Calu3 (cell line): ENCODE measurements at places on chromosomes 4 and X. TPM values are rescaled to one million over a fixed set of nuclear protein-coding genes. Genes with fewer than 3 reads are reported as not detected.

The PRDM5 gene
- 8.3 and 8.7 TPM in 2 replicates for total RNA-seq

The F8A1 gene
- total RNA-seq, result 20.8 and 24.4 TPM in 2 replicates

DNA sequence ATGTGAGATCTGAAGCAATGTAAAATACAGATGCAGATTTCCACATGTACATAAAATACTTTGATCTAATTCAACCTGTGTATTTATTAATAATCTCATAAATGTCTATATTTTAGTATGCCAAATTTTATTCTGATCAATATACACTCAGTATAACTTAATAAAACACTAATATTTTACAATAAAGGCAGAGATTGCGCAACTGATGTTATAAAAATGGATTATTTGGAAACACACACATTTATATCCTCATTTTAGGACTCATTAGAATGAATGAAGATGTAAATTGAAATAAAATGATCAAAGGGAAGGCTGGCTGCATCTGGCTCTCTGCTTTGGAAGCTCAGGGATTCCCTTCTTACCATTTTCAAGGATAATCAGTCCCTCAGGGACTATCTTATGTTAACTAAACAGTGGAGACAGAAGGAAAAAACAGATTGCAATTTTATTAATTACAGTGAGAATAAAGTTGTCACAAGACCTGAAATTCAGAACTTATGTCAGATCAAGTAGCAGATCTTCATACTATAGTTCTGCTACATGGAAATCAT, 900.9 kb upstream of the EPHA5 start:
- no peak for DNase-seq

GRCh38 chr4:152188801-152189200, 347.1 kb downstream of the FBXW7 start:
- DNase-seq, result no peak

DNA sequence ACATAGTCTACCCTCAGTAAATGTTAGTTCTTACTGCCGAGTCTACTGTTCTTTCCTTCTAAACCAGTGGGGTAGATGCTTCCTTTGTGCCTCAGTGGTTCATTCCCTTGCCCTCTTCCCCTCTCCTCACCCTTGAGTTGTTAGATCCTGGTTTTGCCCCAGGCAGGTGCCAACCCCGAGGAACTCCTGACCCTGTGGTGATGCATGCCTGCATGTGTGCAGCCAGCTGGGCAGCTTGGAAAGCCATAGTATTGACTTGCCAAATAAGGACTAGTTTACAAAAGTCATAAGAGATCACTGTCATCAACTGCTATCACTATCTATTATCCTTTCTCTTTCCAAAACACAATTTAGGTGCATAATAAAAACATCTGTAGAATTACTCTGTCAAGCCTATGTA, 50.9 kb downstream of the REPS2 start:
- DNase-seq, result no peak
